ENCODE measurements at places on chromosomes 3 and 15. TPM values are rescaled to one million over a fixed set of nuclear protein-coding genes. Genes with fewer than 3 reads are reported as not detected.

Gene AAGAB
- 17.9 TPM for polyA plus RNA-seq

Gene SHF
- polyA plus RNA-seq: 7.9 TPM

Gene TRH
- not detected for polyA plus RNA-seq

Gene GUCA1C
- not detected for polyA plus RNA-seq

Gene SAMD7
- polyA plus RNA-seq: not detected

Gene GOLGA6L4
- polyA plus RNA-seq: 7.4 TPM

Gene THRB
- 1.3 TPM for polyA plus RNA-seq

Gene SOX14
- not detected for polyA plus RNA-seq

Gene PLD1
- 11.7 TPM for polyA plus RNA-seq

Gene PDIA5
- 16.4 TPM for polyA plus RNA-seq

Gene PROK2
- polyA plus RNA-seq: 0.30 TPM

Gene TMEM45A
- polyA plus RNA-seq: 12.1 TPM

Gene C3orf85
- polyA plus RNA-seq: not detected

Gene TJP1
- polyA plus RNA-seq: 41.6 TPM

Gene PRR23E
- not detected for polyA plus RNA-seq

Gene ITIH1
- 0.13 TPM for polyA plus RNA-seq

Gene PHLDB2
- 50.5 TPM for polyA plus RNA-seq

Gene CNTN6
- 0.59 TPM for polyA plus RNA-seq

Gene KLHL6
- 1.6 TPM for polyA plus RNA-seq

All from hindlimb muscle (tissue), 1 donor.